ENCODE measurements at places on chromosomes 6 and 20. TPM values are rescaled to one million over a fixed set of nuclear protein-coding genes. Genes with fewer than 3 reads are reported as not detected.

DNA sequence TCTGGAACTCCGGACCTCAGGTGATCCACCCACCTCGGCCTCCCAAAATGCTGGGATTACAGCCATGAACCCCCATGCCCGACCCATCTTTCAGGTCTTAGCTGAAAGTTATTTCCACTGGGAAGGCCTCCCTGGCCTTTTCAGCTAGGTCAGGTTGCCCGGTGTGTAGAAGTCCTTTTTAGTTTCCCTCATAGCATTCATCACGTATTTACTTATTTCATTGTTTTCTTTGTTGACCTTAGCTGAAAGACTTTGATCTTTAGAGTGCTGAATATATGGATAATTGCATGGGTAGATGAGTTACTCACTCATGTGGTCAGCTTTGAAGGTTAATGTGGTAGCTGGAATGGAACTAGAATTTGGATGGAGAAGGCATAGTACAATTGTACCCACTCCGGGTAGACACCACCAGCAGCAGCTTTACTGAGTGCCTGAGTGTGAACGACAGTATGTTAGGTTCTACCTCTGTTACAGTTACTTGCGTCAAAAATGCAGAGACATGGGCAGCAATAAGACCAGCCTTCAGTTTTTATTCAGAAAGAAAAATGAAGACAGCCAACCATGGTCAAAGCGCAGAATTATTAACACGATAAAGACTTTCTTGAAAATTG is 9.1 kb downstream of the KIZ start:
- DNase-seq = no peak

GRCh38 chr20:43710370-43711044 is 16.3 kb downstream of the GTSF1L start:
- no peak for DNase-seq

DNA sequence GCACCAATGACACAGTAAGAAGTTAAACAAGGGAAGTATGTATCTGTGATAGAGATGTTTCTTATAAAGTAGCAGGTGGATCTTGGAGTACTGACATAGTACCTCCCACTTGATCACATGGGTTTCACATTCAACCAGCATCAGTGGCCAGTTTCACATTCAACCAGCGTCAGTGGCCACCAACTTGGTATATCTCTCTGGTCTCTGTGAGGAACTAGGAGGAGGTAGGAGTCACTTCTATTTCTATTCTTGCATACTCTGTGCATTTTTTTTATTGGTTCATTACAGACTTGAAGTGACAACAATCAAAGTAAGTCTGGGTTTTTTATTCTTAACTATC is 200.3 kb upstream of the SIM1 start:
- DNase-seq = no peak

DNA sequence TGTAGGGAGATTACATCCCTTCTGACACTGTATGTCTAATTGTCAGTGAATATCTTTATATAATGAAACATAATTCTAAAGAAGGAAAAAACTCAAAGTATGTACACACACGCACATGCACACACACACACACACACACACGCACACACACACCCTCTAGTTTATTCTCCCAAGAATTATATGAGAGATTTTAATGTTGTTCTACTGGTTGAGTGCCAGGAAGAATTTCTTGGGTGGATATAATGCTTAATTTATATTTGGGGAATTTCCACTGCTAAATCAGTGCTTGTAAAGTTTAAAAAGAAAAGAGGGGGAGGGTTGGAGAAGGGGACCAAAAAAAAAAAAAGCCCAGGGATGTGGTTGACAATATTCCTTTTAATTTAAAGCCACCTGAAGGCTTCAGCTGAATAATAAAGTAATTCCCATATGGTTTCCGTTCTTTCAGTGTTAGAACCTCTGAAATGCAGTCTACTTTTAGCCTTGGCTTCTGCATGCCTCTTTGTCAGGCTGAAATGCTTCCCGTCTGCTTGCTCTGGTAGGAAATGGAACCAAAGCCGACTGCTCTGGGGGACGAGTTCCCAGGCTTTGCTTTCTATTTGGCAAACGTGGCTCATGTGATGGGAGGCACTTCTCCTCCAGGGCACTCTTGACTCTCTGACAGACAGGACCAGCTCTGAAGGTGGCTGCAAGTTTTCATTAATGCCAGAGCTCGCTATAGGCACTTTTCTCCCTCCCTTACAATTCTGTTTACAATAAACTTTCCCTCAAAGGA is 225.4 kb downstream of the PRL start:
- DNase-seq = peak; percentile 45

- no peak for DNase-seq
These were observed 13.5 kb upstream of the HLA-DQA1 start for GRCh38 chr6:32623693-32624092.

DNA sequence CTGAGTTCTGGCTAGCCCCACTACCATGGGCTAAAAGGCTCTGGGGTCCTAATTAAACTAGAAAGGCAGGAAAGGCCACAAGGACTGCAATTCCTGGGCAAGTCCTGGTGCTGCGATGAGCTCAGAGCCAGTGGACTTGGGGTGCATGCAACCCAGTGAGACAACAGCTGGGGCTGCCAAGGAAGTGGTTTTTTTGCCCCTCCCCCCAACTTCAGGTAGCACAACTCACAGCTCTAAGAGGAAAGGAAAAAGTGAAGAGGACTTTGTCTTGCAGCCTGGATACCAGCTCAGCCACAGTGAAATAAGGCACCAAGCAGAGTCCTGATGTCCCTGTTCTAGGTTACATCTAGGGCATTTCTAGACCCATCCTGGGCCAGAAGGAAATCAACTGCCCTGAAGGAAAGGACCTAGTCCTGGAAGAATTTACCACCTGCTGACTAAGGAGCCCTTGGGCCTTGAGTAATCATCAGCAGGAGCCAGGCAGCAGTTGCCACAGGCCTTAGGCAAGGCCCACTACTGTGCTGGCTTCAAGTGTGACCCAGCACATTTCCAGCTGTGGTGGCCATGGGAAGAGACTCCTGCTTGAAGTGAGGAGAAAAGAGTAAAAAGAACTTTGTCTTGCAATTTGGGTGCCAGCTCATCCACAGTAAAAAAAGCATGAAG is 358.4 kb downstream of the BTBD3 start:
- DNase-seq = no peak

- DNase-seq = no peak
These were observed 108.3 kb upstream of the SLC24A3 start for GRCh38 chr20:19104186-19104585.

GRCh38 chr6:4164456-4164855 is 29.1 kb upstream of the ECI2 start:
- no peak for DNase-seq

DNA sequence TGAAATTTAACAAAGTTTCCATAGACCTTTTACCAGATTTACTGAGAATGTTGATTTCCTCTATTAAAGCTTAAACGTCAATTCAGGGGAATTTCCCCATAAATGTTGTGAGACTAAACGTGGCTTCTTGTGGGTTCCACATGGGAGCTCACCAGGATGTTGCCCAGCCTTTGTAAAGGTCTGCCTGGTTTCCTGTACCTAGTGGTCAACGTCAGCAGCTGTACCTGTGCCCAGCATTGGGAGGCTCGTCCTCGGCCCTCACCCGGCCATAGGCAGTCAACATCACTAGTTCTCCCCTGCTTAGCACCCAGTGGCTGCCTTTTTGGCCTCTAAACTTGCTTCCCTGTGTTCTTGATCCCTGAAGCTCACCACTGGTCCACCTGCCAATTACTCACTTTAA is 22.1 kb upstream of the CD83 start:
- DNase-seq = no peak

GRCh38 chr20:41367393-41367695 is 726 bp upstream of the EMILIN3 start:
- DNase-seq = no peak

GRCh38 chr6:63805808-63806572 is 170.4 kb downstream of the PHF3 start:
- DNase-seq = no peak

- no peak for DNase-seq
These were observed 42.7 kb downstream of the IRAK1BP1 start for GRCh38 chr6:78910010-78910409.

- no peak for DNase-seq
These were observed 49.5 kb downstream of the NCOA3 start for GRCh38 chr20:47551222-47551621.

- no peak for DNase-seq
These were observed 834.2 kb downstream of the KIF16B start for GRCh38 chr20:15739035-15739434.

- peak; percentile 15 for DNase-seq
These were observed 317.8 kb downstream of the CENPW start for GRCh38 chr6:126657561-126658175.

LINC00237 gene
- not detected for total RNA-seq

GUCA1A gene
- not detected for total RNA-seq

ZFP57 gene
- total RNA-seq = 0.08 TPM

BMP7 gene
- total RNA-seq = 15.6 TPM

COX4I2 gene
- not detected for total RNA-seq

GNAS-AS1 gene
- total RNA-seq = not detected

UQCC2 gene
- 29.7 TPM for total RNA-seq

TRIM15 gene
- total RNA-seq = 0.08 TPM

DDX39B gene
- 673 TPM for total RNA-seq

Measured in SJCRH30 (cell line).